ENCODE measurements at places on chromosomes 16 and 17. TPM values are rescaled to one million over a fixed set of nuclear protein-coding genes. Genes with fewer than 3 reads are reported as not detected.

HSD17B1 gene
- total RNA-seq = 0.76 TPM

HASPIN gene
- total RNA-seq = 0.05 TPM

CD300H gene
- not detected for total RNA-seq

TLCD2 gene
- total RNA-seq = 0.56 TPM

CPHXL gene
- total RNA-seq = not detected

ABCC11 gene
- 0.28 TPM for total RNA-seq

CCDC40 gene
- total RNA-seq = 6.2 TPM

NPW gene
- 0.51 TPM for total RNA-seq

PABPN1L gene
- total RNA-seq = not detected

ITGB3 gene
- 0.43 TPM for total RNA-seq

DNAAF1 gene
- 0.28 TPM for total RNA-seq

RPRML gene
- total RNA-seq = 0.43 TPM

PRSS53 gene
- 1.3 TPM for total RNA-seq

NXN gene
- 35.0 TPM for total RNA-seq

OMG gene
- total RNA-seq = 0.34 TPM

WWP2 gene
- total RNA-seq = 35.4 TPM

MYH1 gene
- total RNA-seq = not detected

KRTAP29-1 gene
- not detected for total RNA-seq

CCL3 gene
- 0.51 TPM for total RNA-seq

DVL2 gene
- 9.6 TPM for total RNA-seq

ST6GALNAC2 gene
- total RNA-seq = 5.0 TPM

GGA2 gene
- total RNA-seq = 47.4 TPM

TSPAN10 gene
- total RNA-seq = 1.5 TPM

OR1F1 gene
- not detected for total RNA-seq

HOXB9 gene
- not detected for total RNA-seq

MILR1 gene
- 1.0 TPM for total RNA-seq

PRAC1 gene
- not detected for total RNA-seq

JUP gene
- 31.1 TPM for total RNA-seq

AGRP gene
- not detected for total RNA-seq

LRRC75A gene
- 0.95 TPM for total RNA-seq

ARL6IP1 gene
- total RNA-seq = 73.3 TPM

ANKFN1 gene
- total RNA-seq = not detected

ZACN gene
- total RNA-seq = not detected

PLLP gene
- 10.8 TPM for total RNA-seq

CCL14 gene
- 6.1 TPM for total RNA-seq

DOC2B gene
- total RNA-seq = 4.9 TPM

NUPR1 gene
- total RNA-seq = 303 TPM

RHBDL1 gene
- 0.97 TPM for total RNA-seq

DERL2 gene
- total RNA-seq = 45.1 TPM

KRTAP16-1 gene
- not detected for total RNA-seq

LRRC36 gene
- total RNA-seq = 1.7 TPM

WNK4 gene
- total RNA-seq = 0.87 TPM

CDRT15 gene
- total RNA-seq = not detected

CLN3 gene
- 11.3 TPM for total RNA-seq

CDH16 gene
- total RNA-seq = not detected

ZNF232 gene
- 5.5 TPM for total RNA-seq
